ENCODE measurements at places on chromosomes 7 and 10.

DNA sequence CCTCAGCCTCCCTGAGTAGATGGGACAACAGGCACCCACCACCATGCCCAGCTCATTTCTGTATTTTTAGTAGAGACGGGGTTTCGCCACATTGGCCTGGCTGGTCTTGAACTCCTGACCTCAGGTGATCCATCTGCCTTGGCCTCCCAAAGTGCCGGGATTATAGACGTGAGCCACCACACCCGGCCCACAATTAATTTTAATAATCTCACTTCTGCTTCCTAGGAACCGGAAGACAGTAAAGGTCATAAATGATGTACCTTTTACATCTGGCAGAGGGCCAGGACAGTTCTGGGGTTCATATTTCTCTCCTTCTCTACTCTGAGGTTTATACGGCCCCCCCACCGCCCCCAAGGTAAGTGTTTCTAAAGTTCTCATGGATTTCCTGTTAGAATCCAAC is 31.2 kb upstream of the AOAH start:
- no peak for DNase-seq

DNA sequence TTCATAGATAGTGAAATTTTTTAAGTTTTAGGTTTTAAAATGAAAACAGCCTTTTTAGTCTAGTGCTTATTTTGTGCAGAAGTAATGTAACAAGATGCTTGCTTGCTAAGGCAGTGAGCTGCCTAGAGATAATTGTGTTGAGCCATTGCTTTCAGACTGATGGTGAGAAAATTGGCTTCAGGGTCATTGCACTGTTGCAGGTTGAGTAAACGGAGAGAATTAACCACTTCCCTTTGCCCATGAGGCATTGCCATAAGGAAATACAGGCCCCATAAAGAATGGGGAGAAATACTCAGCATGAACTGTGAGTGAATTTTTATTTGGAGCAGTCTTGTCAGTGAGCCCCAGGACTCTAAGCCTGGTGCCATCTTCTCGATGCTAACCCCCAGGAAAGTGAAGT is 140.5 kb downstream of the LRRC4 start:
- DNase-seq, result no peak

GRCh38 chr7:93044147-93044810 is 73.5 kb downstream of the SAMD9 start:
- DNase-seq, result no peak

- no peak for DNase-seq
Measured at GRCh38 chr7:100120733-100121036, 1.3 kb downstream of the CNPY4 start.

DNA sequence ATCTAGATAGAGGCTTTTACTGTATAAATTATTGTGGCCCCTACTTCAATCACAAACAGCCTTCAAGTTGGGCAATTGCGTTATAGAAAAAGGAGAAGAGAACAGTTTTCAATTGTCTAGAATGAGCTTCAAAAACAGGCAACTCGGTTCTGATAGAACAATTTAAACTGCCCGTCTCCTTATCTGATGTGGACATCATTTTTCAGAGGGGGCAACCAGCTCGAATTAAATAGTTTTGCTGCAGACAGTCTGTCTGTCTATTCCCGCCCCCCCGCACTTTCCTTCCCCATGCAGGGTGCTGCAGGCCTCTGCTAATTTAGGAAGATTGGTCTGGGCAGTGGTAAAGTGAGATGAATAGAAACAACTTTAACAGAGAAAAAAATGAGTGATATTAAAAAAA is 58.4 kb downstream of the BUB3 start:
- DNase-seq, result no peak

DNA sequence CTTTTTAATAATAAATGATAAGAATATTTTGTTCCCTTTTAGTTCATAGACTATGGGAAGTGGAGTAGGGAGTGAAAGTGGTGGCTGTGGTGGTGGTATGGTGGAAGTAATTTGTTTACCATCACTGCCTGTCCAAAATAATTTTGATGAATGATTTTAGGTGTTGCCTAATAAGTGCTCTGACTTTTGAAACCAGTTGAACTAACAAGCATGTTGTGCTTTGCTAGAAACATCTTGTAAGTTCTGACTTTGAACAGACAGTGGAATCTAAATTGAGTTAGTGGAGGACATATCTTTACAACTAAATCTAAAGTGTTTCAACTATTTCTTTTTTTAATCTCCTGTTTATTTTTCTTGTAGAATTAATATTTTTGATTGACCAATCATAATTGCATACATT is 49.7 kb downstream of the ZEB1 start:
- DNase-seq, result no peak

GRCh38 chr10:42865716-42866114 is 83.1 kb downstream of the BMS1 start:
- DNase-seq, result no peak

DNA sequence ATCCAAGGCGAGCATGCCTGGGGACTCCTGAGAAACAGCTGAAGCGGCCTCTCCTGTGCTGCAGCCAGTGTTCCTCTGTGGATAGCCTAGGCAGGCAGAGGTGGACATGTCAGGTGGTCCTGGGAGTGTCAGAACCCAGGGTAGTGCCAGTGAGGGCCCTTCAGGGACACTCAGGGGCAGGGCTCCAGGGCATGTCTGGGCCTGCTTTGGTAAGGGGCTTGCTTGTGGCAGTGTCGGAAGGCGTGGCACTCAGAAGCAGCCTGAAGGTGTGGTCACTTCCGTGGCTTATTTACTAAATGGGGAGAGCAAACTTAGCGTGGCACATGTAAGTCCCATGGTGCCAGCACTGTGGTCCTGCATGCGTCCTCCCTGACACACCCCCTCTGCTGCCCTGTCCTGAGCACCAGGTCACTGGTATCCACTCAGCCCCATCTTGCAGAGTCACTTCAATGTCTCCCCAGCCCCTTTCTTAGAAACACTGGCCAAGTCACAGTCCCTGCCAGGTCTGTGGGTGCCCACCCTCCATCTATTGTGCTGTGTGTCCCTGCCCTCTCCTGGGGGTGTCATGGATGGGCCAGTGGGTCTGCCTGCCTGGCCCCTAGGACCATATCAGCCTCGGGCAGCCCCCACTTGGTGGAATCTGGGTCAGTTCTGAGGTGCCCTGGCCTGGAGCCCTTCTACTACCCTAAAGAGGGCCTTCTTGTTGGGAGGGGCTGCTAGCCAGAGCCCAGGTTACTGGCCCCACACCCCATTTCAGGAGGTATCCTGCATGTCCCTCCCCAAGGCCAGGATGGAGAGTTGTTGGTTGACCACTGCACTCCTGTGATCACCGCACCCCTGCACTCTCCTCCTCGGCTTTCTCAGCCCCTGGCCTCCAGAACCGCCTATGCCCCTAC is 6.4 kb downstream of the ZMIZ2 start:
- DNase-seq, result no peak

GRCh38 chr10:117830787-117831212 is 215.9 kb downstream of the RAB11FIP2 start:
- DNase-seq, result no peak

GRCh38 chr7:93862651-93863050 is 27.9 kb downstream of the TFPI2 start:
- DNase-seq, result no peak

GRCh38 chr7:5638994-5639393 is 142.5 kb downstream of the RNF216 start:
- no peak for DNase-seq

DNA sequence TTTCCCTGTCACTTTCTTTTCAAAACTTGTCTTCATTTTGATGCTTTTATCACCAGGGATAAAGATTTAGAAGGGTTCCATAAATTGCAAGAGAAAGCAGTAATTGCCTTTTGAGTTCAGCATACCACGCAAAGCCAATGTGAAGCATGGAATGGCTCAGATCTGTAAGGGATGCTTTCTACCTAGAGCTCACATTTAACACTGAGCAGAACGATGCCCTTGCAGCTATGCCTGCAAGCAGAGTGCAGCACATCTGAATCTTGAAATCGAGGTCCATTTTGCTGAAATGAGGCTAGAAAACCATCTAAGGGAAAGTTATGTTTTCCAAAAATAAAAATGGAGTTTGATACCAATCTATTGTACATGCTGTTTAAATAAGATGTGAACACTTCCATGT is 171.2 kb upstream of the CELF2 start:
- DNase-seq, result no peak

DNA sequence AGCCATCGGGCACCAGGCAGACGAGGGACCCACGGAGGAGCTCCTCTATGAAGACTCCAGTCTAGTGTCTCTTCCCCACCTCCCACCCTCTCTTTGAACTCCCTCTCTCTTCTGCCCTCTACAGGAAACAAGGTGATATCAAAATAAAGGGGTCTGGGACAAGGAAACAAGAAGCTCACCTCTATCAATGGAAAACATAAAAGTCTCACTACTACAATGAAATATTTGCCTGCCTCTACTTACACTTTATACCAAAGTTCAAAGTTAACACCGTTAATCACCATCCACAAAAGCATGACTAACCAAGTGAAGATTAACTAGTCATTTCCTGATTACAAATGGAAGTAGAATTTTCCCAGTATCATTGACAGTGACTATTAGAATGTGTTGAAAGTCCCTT is 82.2 kb downstream of the PARD3 start:
- DNase-seq, result no peak

GRCh38 chr10:60348982-60349381 is 40.7 kb downstream of the ANK3 start:
- no peak for DNase-seq

GRCh38 chr7:151459726-151460473 is 20.0 kb upstream of the CRYGN start:
- DNase-seq, result peak; percentile 73

DNA sequence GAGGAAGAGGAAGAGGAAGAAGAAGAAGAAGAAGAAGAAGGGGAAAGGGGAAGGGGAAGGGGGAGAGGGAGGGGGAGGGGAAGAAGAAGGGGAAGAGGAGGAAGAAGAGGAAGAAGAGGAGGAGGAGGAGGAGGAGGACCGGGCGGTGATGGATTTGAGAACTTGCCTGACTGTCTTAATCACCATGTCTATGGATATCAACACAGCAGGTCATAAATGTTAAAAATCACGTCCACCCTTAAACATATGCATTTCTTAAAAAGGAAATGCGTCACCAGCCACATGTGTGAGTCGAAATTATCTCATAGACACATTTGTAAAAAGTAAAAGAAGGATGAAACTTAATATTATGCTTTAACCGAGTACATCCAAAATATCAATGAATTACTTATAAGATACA is 42.1 kb upstream of the INSIG1 start:
- no peak for DNase-seq

DNA sequence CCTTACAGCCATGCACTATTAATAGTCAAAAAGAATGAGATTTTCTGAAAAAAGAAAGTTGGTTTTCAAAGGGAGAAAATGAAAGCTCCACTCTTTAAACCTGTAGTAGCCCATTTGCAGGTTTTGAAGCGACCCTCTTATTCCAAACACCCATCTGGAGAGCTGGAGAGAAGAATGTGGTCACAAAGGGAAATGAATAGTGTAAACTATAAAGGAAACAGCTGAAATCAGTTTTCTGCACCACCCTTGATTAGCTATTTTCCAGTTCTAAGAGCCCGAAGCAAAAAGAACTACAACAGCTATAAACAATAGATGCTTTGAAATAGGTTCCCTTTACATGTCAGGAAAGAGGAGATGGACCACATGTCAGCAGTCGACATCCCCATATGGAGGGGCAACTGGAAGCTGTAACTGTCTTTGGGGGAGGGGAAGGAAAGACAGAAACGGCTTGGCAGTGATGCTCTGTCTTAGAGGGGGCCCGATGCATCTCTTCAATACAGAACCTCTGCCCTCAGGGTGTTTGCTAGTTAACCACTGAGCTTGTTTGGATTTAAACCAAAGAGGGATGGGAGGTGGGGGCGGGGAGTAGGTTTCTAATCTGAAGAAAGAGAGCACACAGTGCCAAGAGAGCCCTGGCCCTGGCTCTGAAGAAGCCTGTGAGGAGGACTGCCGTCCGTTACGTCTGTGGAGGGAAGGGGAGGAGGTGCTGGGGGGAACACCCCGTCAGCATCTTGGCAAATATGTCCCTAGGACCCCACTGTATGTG is 55.3 kb downstream of the CPVL start:
- no peak for DNase-seq

- no peak for DNase-seq
Measured at GRCh38 chr10:80442879-80443278, 11.2 kb upstream of the TSPAN14 start.

DNA sequence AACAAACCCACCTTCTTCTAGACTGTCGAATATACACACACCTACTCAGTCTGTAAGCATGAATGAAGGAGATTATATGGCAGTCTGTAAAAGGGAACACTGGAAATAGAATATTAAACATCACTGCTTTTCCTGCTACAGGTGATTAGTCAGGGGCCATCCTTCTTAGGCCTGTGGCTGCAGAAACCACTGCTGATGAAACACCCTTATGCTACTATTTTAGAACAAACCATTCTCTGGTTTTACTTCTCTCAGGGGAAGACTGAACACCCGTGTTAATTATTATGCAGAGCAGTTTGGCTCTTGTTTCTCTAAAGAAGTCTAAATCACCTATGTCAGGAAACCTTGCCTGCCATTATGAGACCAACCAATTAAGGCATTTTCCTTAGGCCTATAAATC is 351.1 kb upstream of the KLF6 start:
- no peak for DNase-seq

GRCh38 chr7:48904975-48905374 is 19.4 kb upstream of the CDC14C start:
- no peak for DNase-seq

DNA sequence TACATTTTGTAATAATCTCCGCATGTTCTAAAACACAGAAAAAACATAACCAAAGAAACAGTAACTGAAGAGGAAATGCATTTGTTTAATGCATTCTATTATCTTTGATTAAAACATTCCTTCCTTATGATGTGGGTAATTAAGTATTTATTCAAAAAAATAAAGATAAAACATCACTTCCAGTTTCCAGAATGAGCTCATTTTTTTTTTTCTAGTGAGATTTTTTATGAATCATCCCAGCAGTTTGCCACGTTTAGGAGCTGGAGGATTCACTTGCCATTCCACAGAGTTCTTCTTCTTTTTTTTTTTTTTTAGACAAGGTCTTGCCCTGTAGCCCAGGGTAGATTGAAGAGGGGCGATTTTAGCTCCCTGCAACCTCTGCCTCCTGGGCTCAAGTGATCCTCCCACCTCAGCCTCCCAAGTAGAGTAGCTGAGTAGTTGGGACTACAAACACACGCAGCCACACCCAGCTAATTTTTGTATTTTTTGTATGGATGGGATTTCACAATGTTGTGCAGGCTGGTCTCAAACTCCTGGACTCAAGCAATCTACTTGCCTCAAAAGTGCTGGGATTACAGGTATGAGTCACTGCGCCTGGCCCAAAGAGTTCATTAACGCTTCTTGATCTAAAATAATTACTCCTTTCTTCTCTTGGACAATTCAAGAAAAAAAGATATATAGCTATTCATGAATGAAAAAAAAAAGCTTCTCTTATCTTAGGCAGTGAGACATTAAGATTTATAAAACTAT is 177.3 kb downstream of the DKK1 start:
- no peak for DNase-seq

GRCh38 chr7:155431231-155431630 is 26.7 kb upstream of the EN2 start:
- DNase-seq, result no peak

DNA sequence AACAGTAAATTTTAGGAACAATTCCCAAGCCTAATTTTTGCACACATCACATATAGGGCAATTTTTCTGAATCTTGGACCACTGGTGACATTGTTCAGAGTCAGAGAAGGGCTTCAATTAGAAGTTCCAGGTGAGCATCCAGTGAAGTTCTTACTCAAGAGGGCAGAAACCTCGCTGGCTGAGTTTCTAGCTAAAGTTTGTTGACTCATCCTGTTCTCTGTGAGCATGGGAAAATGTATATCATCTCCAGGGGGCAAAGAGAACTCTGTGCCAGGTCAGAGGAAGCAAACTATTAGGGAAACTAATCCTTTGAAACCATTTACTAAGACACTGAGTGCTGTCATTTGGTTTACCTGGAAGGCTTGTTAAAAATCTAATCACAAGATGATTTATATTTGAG is 695.6 kb upstream of the IGFBP3 start:
- no peak for DNase-seq

GRCh38 chr10:34916314-34916713 is 101.2 kb upstream of the PARD3 start:
- DNase-seq, result no peak

Data from substantia nigra (tissue), 51 donors.